ENCODE measurements at places on chromosomes 12 and 14.

DNA sequence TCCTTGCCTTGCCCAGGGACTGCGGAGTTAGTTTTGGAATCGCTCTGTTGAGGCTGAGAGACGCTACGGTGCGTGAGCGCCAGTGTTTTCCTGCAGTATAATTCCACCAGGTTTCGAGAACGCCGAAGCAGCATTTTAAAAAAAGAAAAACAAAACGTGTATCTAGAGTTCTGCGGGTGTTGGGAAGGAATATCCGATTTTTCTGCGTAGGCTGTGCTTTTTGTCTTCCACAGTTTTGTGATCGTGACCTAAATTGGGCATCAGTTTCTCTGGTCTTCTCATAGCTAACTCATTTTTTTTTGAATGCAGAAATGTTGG is 778 bp downstream of the DNM1L start:
- H3K36me3 ChIP-seq: no peaks in the 10 kb centered on the region
- H3K4me3 ChIP-seq: peak overlapping the region; percentile 87
- peak overlapping the region; percentile 84 for H3K27ac ChIP-seq
- H3K27me3 ChIP-seq: no peaks in the 10 kb centered on the region
- H3K4me1 ChIP-seq: peaks cover 5% of the 10 kb centered on the region
- DNase-seq: no peak

GRCh38 chr12:12466157-12466556 is 96.5 kb downstream of the DUSP16 start:
- no peak overlapping the region for H3K4me3 ChIP-seq
- peaks cover 3% of the 10 kb centered on the region for H3K36me3 ChIP-seq
- no peak for DNase-seq

DNA sequence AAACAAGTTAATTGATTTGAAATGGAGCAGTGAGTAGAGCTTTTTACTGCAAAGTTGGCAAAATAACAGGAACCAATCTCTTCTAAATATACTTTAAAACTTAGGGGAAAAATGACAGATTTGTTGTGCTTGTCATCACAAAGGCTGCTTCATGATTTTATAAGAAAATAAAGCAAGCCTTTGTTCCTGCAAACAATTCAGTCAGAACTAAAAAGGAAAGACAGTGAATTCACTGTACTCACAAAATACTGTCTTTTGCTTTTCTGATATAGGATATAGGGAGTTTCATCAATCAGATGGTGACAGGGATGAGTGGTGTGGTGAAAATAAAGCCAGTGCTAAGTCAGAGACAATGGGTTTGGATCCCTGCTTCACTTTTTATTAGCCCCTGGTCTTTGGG is 126.0 kb downstream of the HELB start:
- no peak overlapping the region for H3K4me3 ChIP-seq
- H3K4me1 ChIP-seq: no peaks in the 10 kb centered on the region
- no peaks in the 10 kb centered on the region for H3K36me3 ChIP-seq
- no peak overlapping the region for H3K27ac ChIP-seq

- no peak overlapping the region for H3K27ac ChIP-seq
- no peak for DNase-seq
- H3K4me1 ChIP-seq: peaks cover 5% of the 10 kb centered on the region
- no peaks in the 10 kb centered on the region for H3K27me3 ChIP-seq
- H3K4me3 ChIP-seq: no peak overlapping the region
Measured at GRCh38 chr14:94097091-94097490, 13.4 kb upstream of the IFI27 start.

DNA sequence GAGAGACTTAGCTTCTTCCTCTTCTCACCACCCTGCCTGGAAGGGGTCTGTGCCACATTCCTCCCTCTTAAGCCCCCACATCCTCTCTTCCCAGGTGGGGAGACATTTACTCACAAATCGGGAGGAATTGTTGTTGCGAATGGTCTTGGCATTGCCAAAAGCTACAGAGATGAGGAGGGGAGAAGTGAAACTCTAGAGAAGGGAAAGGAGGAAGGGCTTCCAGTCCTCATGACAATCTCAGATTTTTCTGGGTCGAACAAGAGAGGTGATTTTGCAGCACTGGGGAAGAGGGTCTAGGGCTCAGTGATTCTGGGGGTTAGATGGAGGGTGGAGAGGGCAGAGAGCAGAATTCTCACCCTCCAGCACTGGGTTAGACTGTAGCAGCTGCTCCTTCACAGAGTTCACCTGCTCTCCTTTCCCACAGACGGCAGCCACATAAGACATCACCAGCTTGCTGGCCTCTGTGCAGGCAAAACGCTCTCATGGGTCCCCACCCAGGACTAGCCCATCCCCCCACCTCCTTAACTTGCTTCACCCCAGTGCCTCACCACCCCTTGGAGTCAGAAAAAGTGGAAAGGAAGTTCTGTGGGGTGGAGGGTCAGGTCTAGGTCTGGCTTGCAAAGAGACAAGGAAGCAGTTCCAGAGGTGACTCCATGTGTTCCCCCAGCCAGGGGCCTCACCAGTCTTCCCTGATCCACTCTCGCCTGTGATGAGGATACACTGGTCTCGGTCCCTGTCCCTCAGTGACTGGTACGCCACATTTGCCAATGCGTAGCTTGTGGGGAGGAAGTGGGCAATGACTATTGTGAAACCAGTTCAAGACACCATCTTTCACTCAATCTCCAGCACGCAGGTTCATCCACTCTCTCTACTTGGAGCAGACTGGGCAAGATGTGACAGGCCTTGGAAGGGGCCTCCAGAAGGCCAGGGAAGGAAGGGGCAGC is 2.7 kb downstream of the MYO1A start:
- no peak overlapping the region for H3K4me3 ChIP-seq
- H3K4me1 ChIP-seq: peaks cover 3% of the 10 kb centered on the region
- no peak overlapping the region for H3K27ac ChIP-seq
- peaks cover 30% of the 10 kb centered on the region for H3K27me3 ChIP-seq
- no peaks in the 10 kb centered on the region for H3K36me3 ChIP-seq

DNA sequence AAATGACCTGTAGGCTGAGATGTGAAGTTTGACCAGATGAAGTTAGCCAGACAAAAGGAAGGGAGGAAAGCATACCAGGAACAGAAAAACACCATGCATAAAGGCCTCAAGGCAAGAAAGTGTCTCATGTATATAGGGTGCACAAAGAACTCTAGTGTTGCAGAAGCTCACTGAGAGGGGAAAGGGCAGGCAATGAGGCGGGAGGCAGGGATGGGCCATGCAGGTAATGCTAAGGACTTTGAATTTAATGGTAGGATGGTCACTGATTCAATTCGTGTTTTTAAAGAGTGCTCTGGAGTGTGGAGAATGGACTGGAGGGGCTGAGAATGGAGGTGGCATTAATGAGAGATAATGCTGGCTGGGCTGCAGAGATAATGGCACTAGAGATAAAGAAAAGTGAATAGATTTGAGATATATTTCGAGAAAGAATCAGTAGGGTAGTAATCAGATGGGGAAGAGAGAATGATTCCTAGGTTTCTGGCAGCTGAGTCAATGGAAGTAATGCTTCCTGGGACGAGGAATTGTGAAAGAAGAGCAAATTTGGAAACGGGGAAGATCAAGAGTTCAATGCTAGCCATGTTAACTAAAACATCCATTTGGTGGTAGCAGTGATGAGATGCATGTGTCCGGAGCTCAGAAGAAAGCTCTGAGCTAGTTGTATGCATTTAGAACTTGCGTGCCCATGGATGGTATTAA is 43.1 kb downstream of the LIMA1 start:
- peaks cover 2% of the 10 kb centered on the region for H3K36me3 ChIP-seq
- H3K27ac ChIP-seq: peak overlapping the region; percentile 79

- peaks cover 5% of the 10 kb centered on the region for H3K36me3 ChIP-seq
- no peak overlapping the region for H3K4me3 ChIP-seq
- DNase-seq: no peak
- H3K27ac ChIP-seq: no peak overlapping the region
Measured at GRCh38 chr14:56175773-56176172, 57.6 kb downstream of the PELI2 start.

GRCh38 chr14:24092110-24092504 is 2.0 kb upstream of the PCK2 start:
- no peaks in the 10 kb centered on the region for H3K27me3 ChIP-seq
- H3K27ac ChIP-seq: no peak overlapping the region

GRCh38 chr14:61609191-61609843 is 86.0 kb upstream of the HIF1A start:
- H3K27me3 ChIP-seq: no peaks in the 10 kb centered on the region
- H3K27ac ChIP-seq: peak overlapping the region; percentile 85
- DNase-seq: peak; percentile 66
- H3K36me3 ChIP-seq: no peaks in the 10 kb centered on the region

DNA sequence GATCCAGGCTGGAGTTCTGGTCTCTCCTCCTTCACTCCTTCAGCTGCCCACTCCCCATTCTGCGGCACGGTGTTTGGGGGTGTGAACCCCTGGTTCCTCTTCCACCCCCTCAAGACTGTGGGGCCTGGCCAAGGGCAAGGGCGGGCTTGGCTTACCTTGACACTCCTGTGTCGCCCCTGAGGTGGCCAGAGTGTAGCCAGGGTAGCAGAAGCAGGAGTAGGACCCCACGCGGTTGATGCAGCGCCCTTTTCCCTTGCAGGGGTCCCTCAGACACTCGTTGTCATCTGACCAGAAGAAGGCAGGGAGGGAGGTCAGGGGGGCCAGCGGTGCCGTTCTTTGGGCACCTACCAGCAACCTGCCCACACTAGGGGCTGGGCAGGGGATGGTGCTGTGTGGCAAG is 28.2 kb downstream of the ISCA2 start:
- H3K27ac ChIP-seq: no peak overlapping the region
- DNase-seq: no peak
- peaks cover 9% of the 10 kb centered on the region for H3K36me3 ChIP-seq

DNA sequence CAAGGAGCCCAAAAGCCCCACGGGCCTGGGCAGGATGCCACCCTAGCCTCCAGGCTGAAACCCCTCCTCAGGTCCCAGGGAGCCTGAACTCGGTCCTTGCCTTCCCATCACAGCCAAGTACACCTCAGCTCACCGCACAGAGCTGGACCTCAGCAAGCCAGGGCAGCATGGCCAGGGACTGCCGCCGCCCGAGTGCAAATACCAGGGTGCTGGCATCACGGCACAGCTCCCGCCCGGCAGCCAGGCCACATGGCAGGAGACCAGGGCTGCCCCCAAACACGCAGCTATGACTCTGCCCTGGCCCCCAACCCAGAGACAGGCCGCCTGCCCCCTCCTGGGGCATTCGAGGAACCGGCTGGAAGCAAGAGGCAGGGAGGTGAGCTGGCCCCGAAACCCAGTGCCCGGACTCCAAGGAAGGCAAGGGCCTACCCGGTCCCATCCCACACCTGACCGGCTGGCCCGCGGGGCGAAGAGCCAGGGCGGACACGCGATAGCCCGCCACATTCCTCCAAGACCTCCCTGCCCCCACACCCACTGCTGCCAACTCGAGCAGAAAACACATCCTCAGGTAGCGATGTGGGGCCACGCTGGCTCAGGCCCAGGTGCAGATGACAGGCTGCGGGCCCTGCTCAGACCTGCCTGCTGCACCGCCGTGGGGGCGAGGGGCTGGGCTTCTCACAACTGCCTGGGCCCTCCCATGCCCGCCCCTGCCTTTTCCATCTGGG is 2.7 kb downstream of the JAG2 start:
- no peak overlapping the region for H3K4me3 ChIP-seq
- peaks cover 40% of the 10 kb centered on the region for H3K27me3 ChIP-seq
- no peak for DNase-seq
- H3K27ac ChIP-seq: no peak overlapping the region
- peaks cover 3% of the 10 kb centered on the region for H3K4me1 ChIP-seq

GRCh38 chr12:9868951-9869306 is 225 bp downstream of the CLEC2B start:
- H3K27ac ChIP-seq: no peak overlapping the region
- peaks cover 2% of the 10 kb centered on the region for H3K4me1 ChIP-seq
- H3K4me3 ChIP-seq: peak overlapping the region; percentile 32
- no peak for DNase-seq
- no peaks in the 10 kb centered on the region for H3K36me3 ChIP-seq
- H3K27me3 ChIP-seq: no peaks in the 10 kb centered on the region

DNA sequence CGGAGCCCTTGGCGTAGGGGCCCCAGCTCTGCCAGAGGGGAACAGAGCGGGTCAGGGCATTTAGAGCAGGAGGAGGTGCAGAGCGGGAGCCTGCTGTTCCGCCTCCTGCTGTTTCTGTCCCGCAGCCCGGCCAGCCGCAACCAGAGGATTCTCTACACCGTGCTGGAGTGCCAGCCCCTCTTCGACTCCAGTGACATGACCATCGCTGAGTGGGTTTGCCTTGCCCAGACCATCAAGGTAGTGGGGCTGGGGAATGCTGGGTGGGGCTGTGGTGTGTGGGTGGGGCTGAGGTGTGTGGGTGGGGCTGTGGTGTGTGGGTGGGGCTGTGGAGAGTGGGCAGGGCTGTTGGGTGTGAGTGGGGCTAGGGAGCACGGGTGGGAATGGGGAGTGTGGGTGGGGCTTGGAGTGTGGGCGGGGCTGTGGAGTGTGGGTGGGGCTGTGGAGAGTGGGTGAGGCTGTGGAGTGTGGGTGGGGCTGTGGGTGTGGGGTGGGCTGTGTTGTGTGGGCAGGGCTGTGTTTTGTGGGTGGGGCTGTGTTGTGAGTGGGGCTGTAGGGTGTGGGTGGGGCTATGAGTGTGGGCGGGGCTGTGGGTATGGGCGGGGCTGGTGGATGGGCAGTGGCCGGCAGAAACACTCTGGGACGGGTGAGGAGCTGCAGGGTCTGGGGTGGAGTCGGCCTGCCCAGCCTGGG is 8.0 kb downstream of the ASPG start:
- H3K27ac ChIP-seq: no peak overlapping the region
- no peaks in the 10 kb centered on the region for H3K27me3 ChIP-seq
- no peak for DNase-seq
- H3K4me1 ChIP-seq: no peaks in the 10 kb centered on the region
- no peaks in the 10 kb centered on the region for H3K36me3 ChIP-seq

- no peaks in the 10 kb centered on the region for H3K4me1 ChIP-seq
- no peak overlapping the region for H3K4me3 ChIP-seq
- H3K27ac ChIP-seq: no peak overlapping the region
- no peaks in the 10 kb centered on the region for H3K27me3 ChIP-seq
- no peaks in the 10 kb centered on the region for H3K36me3 ChIP-seq
- no peak for DNase-seq
Measured at GRCh38 chr14:31278883-31279282, 71.3 kb upstream of the HECTD1 start.

DNA sequence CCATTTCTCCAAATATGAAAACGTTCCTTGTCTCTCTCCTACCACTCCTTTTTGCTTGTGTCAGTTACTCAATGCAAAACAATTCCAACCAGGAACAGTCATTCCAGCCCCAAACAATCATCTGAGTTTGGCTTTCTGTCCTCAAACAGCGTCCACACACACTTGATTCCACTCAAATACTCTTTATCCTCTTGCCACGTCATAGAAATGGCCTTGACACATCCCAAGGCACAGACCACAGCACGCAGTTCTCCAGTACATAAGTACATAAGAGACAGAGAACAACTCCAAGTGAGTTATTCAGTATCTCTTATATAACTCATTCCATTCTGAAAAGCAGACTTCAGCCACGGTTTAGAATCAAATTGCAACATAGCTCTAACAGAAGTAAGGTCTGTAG is 299.2 kb downstream of the RPS29 start:
- no peaks in the 10 kb centered on the region for H3K36me3 ChIP-seq
- H3K4me1 ChIP-seq: no peaks in the 10 kb centered on the region
- H3K4me3 ChIP-seq: no peak overlapping the region
- H3K27me3 ChIP-seq: no peaks in the 10 kb centered on the region
- no peak overlapping the region for H3K27ac ChIP-seq
